Testis (tissue), 5 donors: ENCODE measurements at places on chromosomes 5 and 9. TPM values are rescaled to one million over a fixed set of nuclear protein-coding genes. Genes with fewer than 3 reads are reported as not detected.
A peak's percentile ranks its signal among the peaks of the same experiment; 100 is the strongest.

Gene SLC22A5
- 9.5 TPM for total RNA-seq

GRCh38 chr5:131285703-131286399, 22.0 kb downstream of the CDC42SE2 start:
- no peak for DNase-seq

DNA sequence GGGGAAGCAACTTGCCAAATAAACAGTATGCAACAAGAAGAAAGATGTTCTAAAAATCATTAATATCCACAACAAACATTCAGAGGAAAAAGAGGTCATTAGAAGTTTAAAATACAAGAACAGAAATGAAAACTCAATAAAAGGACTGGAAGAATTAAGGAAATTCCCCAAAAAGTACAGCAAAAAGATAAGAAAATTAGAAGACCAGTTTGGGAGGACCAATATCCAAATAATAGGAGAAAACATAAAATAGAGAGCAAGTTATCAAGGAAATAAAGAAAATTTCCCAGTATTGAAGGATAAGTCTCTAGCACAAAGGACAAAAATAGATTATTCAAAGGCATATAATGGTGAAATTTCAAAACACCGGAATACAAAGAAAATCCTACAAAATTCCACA, 21.9 kb downstream of the DIAPH1 start:
- DNase-seq: no peak

DNA sequence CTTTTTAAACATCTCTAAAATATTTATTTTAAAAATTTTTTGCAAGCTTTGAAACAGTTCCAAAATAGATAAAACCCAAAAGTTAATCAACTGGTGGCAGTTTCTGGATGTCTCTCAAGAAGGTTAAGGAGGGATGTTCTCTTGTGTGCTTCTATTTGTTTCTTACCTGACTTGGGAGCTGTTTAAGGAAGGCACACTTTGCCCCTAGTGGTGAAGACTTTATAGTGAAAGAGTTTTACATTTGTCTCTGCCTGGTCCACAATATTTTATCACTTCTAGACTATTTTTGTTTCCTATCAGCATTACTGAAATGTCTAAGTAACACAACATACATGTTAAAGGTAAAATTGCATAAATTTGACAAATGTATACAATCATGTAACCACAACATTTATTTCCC, 552.8 kb downstream of the SEMA5A start:
- DNase-seq: no peak

GRCh38 chr5:2904956-2905355, 153.5 kb upstream of the IRX2 start:
- DNase-seq: no peak

Gene ENTPD2
- total RNA-seq: 9.6 TPM

Gene DRD1
- total RNA-seq: 0.08 TPM

DNA sequence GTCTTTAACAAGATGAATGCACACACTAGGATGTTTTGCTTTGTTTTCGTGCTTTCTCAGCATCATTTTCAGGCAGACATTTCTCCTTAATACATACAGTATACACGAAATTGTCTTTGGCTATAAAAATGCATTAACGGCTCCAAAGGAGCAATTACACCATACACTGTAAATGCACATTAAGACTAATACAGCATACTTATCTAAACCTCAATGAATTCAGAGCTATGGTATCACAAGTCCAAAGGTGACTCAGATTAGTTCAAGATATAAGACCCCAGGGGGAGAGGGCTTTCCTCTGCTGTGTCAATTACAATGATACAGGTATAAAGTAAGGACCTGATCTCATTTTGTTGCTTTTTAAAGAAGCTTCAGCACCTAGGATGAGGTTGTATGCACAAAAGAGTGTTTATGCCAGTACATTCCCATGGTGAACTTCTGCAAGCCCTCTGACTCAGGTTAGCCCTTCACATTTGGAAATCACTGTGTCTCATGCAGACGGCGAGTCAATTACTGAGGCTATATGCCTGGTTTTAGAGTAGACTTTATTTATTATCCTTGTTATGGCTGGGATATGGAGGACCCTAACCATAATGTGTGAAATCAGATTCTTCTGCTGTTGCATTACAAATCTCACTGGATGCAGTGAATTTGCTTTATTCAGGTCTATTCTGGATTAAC, 233.3 kb downstream of the ZNF608 start:
- DNase-seq: no peak

GRCh38 chr5:107320846-107321245, 349.9 kb downstream of the EFNA5 start:
- no peak for DNase-seq

- DNase-seq: no peak
Observed at GRCh38 chr5:43400082-43400481, 12.1 kb downstream of the CCL28 start.

- no peak for DNase-seq
Observed at GRCh38 chr5:83011985-83012384, 65.2 kb downstream of the TMEM167A start.

Gene GABRB2
- 4.7 TPM for total RNA-seq

DNA sequence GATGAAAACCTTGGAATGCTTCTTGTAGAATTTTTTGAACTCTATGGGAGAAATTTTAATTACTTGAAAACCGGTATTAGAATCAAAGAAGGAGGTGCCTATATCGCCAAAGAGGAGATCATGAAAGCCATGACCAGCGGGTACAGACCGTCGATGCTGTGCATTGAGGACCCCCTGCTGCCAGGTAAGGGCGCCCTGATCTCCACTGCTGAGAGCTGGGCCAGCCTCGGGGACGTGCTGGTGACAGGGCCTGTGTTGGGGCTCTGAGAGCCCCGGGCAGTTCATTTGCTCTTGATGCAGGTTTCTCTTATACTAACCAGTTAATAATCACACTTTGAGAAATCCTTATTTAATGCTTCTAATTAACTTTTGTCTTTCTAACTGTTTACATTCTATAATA, 33.0 kb downstream of the TENT4A start:
- DNase-seq: no peak

DNA sequence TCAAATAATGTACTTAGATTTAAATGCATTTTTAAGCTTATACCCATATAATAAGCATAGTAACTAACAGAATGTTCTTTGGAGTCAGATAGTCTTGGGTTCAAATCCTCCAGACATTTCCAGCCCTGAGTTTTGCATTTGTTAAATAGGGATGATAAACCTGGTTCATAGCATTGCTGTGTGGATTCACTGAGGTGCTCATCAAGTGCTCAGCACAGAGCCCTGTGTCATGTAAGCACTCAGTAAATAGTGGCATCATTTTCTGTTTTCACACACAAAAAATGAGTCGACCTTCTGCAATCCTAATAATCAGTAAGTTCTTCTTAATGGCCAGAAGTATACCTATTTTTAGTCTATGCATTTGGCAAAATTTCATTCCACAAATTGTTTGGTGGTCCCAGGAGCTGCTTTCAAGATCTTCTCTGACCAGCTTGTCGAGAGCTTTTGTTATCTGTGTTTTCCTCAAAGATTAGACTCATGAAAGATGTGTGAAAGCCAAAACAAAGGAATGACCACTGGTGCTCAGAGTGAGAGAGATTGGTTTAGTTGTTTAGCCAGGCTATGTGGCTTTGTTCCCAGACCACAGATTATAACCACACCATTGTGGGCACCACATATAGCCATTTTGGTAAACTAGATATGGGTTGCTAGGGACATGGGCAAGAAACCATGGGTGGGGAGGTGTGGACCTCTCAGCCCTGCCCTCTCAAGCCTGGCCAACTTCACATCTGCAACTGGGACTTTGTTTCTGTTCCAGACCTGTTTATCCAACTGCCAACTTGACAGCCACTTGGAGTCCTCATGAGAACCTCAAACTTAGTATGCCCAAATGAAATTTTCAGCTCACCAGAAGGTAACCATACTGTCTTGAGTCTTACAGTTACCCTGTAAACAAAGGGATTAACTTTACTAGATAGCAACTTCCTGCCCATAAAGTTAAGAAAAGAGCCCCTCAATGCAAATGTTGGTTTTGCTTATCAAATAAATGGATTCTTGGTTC, 45.0 kb downstream of the DOCK8 start:
- DNase-seq: no peak

DNA sequence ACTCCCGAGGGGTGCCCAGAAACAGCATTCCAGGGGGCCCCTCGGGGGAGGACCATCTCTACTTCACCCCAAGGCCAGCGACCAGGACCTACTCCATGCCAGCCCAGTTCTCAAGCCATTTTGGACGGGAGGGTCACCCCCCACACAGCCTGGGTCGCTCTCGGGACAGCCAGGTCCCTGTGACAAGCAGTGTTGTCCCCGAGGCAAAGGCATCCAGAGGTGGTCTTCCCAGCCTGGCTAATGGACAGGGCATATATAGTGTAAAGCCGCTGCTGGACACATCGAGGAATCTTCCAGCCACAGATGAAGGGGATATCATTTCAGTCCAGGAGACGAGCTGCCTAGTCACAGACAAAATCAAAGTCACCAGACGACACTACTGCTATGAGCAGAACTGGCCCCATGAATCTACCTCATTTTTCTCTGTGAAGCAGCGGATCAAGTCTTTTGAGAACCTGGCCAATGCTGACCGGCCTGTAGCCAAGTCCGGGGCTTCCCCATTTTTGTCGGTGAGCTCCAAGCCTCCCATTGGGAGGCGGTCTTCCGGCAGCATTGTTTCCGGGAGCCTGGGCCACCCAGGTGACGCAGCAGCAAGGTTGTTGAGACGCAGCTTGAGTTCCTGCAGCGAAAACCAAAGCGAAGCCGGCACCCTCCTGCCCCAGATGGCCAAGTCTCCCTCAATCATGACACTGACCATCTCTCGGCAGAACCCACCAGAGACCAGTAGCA, 83.9 kb downstream of the GOLPH3 start:
- no peak for DNase-seq

GRCh38 chr5:150320044-150320613, 17.4 kb upstream of the ARSI start:
- DNase-seq: peak; percentile 69

GRCh38 chr5:17944046-17944445, 309.8 kb downstream of the TAF11L14 start:
- DNase-seq: no peak
